CD4-positive, alpha-beta T cell (primary cell): ENCODE measurements at places on chromosomes 3 and 15.

DNA sequence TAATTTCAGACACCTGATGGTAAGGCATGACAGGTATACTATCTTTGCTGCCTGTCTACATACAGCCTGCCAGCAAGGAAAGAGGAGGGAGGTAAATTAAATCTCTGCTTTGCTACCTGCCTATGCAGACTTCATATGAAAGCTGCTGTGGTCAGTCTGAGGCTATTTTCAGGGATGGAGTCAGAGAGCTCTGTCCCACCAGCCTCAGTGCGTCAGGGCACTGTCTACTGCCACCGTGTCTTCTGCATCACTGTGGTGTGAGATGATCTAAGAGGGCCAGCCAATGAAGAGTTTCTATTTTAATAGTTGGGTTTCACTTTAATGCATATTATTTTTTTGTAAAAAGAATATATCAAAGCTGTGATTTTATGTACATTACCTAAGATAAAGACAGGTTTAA lies 125.6 kb downstream of the CADPS start:
- no peak for DNase-seq

- peak; percentile 27 for DNase-seq
Measured at GRCh38 chr3:197501879-197502620, 53.7 kb downstream of the BDH1 start.

DNA sequence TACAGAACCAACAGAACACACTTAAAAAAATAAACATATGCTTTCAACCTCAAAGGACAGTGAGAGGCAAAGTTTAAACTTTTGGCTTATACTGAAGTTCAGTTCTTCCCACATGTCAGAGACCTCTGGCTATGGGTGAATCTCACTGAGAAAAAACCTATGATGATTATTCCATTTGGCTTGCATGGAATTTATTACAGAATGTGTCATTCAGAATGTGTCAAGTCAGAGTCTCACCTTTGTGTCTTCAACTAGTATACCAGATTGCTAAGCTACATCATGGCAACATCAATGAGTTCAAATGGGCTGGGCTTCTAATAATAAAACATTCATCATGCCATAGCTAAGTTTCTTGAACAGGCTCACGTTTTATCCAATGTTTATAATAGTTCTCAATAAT lies 987.0 kb downstream of the NTRK3 start:
- DNase-seq, result no peak

DNA sequence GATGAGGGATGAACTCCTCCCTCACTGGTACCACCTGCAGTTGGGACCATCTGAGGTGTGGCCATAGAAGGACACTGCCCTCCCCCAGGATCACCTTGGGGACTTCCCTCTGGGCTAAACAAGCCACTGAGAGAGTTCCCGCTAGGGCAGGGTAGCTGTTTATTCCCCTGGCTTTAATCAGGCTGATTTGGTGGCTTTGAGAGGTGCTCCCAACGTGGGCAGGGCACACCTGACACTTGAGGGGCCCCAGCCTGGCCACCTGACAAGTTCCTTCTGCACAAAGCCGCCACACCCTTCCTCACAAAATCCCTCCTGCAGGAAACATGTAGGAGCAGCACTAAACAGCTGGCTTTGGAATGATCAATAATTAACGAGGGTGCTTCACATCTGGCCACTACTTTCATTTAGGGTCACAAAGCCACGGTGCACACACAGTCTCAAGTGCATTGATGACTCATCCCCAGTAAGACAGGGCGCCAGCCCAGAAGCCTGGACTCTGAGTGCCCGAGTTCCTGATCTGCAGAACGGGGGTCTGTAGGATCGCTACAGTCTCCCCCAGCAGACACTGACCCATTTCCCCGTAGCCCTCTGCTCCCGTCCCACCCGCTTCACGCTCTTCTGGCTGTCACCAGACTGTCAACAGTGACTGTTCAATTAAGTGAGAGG lies 75.1 kb downstream of the ATP10A start:
- no peak for DNase-seq

- no peak for DNase-seq
Measured at GRCh38 chr3:119437691-119438258, 25.6 kb downstream of the TMEM39A start.

- DNase-seq, result no peak
Measured at GRCh38 chr15:41980654-41981323, 8.4 kb upstream of the EHD4 start.
